ENCODE measurements at places on chromosomes 7 and 10.

DNA sequence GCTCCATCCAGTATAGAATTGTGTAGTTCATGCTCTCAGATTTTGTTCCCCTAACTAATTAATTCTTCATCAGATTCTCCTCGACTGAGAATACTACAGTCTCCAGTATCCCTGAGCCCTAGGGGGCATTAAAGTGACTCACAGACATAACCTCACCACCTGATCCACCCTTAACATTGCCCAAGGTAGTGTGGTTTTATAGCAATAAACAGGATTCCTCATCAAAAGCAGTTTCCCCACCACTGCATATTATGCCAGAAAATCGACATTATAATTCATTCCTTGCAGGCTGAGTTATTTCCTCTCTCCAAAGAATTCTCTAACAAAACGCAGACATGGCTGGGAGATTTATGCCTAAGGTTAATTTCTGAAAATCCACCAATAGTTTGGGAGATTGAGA lies 1402.5 kb upstream of the CELF2 start:
- no peak for DNase-seq

DNA sequence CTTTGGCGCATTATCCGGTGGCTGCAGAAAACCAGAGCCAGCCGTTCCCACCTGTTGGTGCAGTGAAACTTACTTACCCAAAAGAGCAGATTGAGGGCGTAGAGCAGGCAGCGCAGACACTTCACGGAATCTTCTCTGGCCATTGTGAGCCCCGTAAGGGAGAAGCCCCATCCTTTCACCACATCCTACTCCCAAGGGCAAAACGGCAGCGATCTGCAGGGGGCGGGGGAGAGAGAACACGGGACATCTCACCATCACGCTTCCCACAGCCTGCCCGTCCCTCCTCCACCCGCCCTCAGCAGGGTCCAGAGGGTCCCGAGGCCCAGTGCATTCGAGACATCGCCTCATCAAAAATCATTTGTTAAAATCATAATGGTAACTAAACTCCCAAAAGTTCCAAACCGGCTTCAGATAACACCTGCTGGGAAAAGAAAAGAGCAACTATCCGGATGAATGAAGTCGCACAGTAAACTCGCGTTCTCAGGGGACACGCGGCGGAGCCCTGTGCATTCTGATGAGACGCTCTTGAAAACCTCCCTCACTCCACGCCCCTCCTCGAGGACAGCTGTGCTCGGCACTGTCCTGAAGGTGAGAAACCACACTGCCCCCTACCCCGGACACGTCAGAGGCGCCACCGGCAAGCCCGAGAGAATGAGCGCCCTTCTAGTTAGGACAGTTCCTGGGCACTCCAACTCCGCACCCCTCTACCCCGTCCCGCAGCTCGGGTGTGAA lies 1.2 kb downstream of the TSPAN12 start:
- peak; percentile 3 for DNase-seq

DNA sequence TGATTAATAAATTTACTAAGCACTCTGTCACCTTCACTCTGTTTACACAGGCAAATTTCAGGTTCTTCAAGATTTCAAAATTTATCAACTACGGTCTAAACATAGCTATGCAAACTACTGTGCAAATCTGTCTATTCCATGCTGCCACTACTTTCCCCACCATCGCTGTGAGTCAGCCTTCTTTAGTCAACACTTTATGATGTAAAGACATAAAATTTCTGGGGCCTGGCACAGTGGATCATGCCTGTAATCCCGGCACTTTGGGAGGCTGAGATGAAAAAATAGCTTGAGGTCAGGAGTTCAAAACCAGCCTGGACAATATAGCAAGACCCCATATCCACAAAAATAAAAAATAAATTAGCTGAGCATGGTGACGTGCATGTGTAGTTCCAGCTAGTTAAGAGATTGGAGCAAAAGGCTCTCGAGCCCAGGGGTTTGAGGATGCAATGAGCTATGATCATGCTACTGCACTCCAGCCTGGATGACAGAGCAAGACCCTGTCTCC lies 42.6 kb downstream of the CNOT4 start:
- DNase-seq, result no peak

DNA sequence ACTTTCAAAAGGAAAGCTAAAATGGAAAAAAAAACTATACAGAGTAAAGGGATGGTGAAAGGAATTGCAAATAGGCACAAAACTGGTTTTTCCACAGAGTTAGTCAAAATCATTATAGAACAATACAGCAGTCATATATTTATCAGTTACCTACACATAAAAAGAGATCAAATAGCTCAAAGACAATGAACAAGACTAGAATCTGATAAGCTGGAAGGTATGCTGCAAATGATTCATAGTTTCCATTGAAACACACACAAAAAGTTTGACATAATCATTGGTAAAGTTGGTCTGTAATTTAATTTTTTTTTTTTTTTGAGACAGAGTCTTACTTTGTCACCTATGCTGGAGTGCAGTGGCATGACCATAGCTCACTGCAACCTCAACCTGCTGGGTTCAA lies 92.4 kb upstream of the SGCE start:
- DNase-seq, result no peak

GRCh38 chr7:128075242-128076095 lies 44.2 kb upstream of the LRRC4 start:
- no peak for DNase-seq

Data from memory B cell (primary cell).